ENCODE measurements at places on chromosomes 4 and X.

GRCh38 chrX:136961594-136962135, 72.1 kb downstream of the GPR101 start:
- no peak for DNase-seq

GRCh38 chrX:119150163-119151050, 22.8 kb upstream of the KIAA1210 start:
- peak; percentile 9 for DNase-seq

GRCh38 chr4:17246656-17247055, 265.2 kb downstream of the QDPR start:
- DNase-seq: no peak

DNA sequence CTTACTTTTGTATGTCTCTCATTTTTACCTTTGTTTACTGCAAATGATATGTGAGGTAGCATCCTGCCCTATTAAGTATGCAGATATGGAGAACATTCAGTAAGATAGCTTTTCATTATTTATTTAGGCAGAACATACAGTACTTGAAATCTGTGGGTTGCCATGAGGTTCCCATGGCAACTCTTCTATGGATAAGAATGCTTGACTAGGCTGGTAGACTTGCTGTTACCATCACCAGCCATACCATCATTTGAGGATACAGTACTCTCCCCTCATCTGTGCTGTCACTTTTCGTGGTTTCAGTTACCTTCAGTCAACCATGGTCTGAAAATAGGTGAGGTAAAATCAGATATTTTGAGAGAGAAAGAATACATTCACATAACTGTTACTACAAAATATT, 56.7 kb downstream of the NAF1 start:
- no peak for DNase-seq

DNA sequence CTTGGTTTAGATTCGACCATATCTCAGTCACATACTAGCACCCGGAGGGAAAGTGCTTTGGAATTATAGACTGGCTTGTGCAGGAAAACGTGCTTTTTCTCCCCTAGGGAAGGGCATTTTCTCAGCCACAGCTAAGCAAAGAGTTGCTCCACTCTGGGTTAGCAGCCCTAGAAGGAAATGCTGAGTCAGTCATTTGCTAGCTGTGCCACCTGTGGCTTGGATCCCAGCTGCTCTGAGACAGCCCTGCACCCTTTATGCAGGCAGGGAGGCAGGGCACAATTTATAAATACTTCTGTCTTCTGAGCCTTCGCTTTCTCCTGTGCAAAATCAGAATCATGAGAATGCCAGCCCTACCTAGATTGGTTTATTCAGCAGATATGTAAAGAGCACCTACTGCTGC, 1.3 kb upstream of the USP51 start:
- DNase-seq: no peak

GRCh38 chrX:97400492-97400891, 516.8 kb downstream of the RPA4 start:
- no peak for DNase-seq

DNA sequence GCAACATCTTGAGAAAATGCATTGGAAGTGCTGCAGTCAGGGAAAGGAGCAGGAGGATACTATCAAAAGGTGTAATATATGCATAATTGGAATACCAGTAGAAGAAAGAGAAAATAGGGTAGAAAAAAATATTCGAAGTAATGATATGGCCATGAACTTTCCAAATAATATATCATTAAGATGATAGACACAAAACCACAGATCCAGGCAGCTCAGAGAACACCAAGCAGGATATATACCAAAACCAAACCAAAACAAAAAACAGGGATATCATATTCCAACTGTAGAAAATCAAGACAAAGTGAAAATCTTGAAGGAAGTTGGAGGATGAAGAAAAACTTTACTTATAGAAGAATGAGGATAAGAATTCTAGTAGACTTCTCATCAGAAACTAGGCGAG, 9.7 kb upstream of the POLA1 start:
- DNase-seq: no peak

- DNase-seq: no peak
Measured at GRCh38 chrX:537151-537550, 93.4 kb upstream of the SHOX start.

DNA sequence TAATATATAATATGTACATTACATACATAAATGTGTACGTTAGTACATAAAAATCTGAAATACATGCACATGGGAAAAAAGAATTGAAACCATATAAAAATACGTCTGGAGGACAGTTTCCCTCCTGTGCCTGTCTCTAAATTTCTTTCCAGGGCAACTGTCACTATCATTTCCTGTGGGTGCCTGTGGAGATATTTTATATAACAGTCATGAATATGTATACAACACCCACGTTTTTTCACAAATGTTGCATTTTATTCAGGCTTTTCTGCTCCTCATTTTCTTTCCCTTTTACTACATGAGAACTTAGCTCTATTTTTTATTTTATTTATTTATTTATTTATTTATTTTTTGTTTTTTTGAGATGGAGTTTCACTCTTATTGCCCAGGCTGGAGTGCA, 24.2 kb upstream of the GRPEL1 start:
- DNase-seq: no peak

- no peak for DNase-seq
Measured at GRCh38 chr4:123120473-123120872, 198.1 kb upstream of the NUDT6 start.

DNA sequence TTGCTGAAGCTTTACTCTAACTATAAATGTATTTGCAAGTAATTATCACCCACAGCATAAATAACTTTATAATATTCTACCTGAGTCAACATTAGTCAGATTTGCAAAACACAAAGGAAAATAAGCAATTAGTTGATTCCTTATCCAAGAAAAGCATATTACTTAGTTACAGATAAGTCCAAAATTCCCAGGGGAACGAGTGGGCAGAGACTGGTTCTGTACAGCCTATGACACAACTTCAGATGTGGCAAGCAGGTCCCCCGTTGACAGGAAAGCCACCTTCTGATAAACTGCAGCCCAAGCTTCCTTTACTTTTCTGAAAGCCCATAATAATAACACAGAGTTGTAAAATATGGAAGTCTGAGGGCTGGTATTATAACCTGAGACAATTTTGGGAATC, 62.4 kb upstream of the NDP start:
- DNase-seq: no peak

- no peak for DNase-seq
Measured at GRCh38 chrX:19785647-19786046, 101.8 kb downstream of the SH3KBP1 start.

- no peak for DNase-seq
Measured at GRCh38 chr4:158018831-158019230, 154.0 kb downstream of the GASK1B start.

DNA sequence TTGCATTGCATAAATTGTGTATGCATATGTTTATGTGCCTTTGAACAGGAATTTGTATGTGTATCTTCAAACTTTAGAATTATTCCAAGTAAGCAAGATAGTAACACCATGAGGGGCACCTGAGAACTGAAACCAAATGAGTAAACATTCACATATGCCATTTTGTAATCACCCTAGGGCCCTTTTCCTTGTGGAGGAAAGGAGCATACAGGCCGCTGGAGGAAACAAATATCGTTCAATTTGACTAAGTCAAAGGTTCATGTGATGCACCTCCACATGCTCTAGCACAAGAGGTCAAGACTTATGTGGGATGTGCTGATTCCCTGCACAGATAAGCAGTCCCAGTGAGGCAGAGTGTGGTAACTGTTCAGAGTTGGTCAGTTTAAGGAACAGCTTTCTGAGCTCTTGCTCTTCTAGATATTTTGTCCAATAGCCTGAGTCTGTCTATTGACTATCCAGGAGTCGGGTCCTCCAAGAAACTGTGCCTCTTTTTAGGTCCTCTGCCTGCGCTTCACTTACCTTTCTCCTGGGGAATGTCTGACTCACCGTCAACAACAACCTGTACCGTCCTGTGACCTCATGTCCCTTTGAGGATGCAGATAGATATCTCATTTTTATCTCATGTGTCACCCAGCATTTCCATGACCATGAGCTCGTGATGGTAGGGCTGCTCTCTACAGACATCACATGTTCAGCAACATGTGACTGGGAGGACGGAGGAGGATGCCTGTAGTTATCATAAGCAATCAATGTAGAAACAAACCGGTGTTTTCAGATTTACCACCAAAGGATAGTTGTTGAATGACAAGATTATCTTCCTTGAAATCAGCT, 196.9 kb downstream of the NWD2 start:
- DNase-seq: no peak

GRCh38 chrX:445727-446126, 59.0 kb upstream of the PPP2R3B start:
- no peak for DNase-seq

DNA sequence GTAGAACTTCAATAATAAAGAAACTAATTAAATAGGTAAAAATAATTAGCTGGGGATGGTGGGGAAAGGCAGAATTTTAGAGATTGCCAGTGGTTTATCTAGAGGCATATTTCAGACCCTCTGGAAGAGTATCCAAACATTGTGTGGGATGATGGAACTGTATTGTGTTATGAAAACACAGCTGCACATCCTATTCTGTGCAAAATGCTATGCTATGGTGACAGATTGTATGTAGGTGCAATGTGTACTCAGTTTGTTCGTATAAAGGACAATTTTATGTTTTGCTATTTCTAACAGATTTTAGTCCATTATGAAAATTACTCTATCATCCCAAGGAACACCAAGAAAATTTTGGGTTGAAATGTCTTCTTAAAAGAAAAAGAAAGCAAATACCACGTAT, 1054.7 kb downstream of the PDHA2 start:
- DNase-seq: no peak

GRCh38 chrX:2533424-2533823, 32.6 kb upstream of the DHRSX start:
- no peak for DNase-seq

- peak; percentile 68 for DNase-seq
Measured at GRCh38 chr4:186104114-186104889, at the start of gene FAM149A. TSS of gene FAM149A (plus strand) at chr4:186104704.

DNA sequence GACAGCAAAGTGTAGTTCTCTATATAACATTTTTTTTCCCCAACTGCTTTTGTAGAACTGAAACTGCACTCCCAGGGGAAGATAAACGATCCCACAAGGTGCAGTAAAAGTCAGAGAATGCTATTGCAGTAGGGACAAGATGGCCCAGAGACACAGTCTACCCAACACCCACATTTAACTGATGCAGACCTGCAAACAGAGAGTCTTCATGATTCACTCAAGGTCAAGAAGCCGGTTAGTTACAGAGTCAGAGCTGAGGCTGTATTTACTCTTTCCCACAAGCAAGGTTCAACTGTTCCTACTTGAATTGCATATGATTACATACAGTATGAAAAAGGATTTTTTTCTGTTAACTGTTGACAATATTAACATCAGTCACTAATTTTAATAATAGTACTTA, 654.6 kb downstream of the IL1RAPL1 start:
- no peak for DNase-seq

GRCh38 chrX:115591856-115592842, 31.2 kb downstream of the PLS3 start:
- no peak for DNase-seq

GRCh38 chrX:154025230-154025629, 5.5 kb upstream of the IRAK1 start:
- no peak for DNase-seq

DNA sequence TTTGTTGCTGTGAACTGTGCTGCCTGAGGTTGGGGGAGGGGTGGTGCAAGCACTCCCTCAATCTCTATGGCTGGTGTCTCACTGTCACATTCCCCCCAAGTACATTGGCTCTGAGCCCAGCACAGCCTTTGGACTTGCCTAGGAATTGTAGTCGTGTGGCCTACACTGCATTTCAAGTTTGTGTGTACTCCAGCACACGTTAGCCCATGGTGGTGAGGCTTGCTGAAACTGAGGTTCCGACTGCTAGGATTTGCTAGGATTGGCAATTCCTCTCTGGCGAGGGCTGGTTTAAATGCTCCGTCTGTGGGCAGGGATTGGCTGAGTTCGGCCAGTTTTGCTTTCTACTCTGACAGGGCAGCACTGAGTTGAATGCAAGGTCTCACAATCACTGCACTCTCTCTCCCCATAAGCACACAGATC, 121.7 kb upstream of the CXXC4 start:
- DNase-seq: no peak

DNA sequence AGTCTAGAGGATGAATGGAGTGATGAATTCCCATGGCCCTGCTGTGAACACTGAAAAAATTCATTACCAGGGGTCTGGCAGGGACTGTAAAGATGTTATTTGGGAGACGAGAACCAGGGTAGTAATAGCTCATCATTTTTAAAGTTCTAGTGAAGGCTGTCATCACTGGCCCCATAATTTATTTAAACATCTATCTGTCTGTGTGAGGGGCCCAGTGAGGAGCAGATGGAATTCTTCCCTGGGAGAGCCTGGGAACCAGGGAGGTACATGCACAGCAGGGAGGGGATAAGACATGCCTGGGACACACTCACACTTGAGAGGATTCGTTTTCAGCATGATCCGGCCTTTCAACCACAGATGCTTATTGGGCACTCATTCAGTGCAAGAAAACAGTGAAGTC, 162.0 kb downstream of the PDGFRA start:
- no peak for DNase-seq

DNA sequence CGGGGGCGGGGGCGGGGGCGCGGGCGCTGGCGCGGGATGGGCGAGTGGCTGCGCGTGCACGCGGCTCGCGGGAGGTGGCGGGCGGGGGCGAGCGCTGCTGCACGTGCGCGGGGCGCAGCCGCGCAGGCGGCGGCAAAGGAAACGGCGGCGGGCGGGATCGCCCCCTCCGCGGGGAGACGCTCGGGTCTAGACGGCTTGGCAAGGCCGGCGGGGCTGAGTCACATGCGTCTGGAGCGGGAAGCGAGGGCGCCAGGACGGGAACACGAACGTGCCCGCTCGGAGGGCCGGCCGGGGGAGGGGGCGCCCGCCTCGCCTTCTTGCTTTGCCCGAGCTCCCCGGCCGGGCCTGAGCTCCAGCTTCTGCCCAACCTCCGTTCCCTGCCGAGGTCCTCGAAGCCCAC, 4.3 kb upstream of the HAUS7 start:
- DNase-seq: peak; percentile 51

DNA sequence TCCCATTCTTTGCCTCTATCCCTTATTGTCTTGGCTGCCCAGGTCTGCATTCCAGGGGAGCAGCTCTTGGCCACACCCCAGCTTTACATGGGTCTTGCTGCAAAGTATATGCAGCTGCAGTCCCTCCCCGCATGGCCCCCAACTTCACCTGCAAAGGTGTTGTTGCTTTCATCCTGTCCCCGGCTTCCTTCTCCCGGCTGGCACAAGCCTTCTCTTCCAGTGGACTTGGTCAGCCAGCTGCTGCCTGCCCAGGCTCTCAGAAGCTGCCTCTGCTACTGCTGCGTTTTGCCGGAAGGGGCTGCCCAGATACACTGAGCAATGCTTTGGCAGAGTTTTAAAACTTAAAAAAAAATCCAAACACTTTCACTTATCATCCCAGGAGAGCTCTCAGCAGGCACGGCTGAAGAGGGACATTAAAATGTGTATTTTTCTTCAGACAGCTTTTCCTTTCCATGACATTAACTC, 121.2 kb upstream of the PDLIM3 start:
- peak; percentile 47 for DNase-seq

GRCh38 chr4:117331817-117332216, 246.4 kb upstream of the TRAM1L1 start:
- DNase-seq: no peak

- DNase-seq: no peak
Measured at GRCh38 chrX:101385026-101385684, 836 bp downstream of the BTK start.

GRCh38 chr4:52234561-52235440, 183.7 kb downstream of the SPATA18 start:
- DNase-seq: no peak

Data from WTC11 (cell line).